ENCODE measurements at places on chromosomes 6 and 20.

DNA sequence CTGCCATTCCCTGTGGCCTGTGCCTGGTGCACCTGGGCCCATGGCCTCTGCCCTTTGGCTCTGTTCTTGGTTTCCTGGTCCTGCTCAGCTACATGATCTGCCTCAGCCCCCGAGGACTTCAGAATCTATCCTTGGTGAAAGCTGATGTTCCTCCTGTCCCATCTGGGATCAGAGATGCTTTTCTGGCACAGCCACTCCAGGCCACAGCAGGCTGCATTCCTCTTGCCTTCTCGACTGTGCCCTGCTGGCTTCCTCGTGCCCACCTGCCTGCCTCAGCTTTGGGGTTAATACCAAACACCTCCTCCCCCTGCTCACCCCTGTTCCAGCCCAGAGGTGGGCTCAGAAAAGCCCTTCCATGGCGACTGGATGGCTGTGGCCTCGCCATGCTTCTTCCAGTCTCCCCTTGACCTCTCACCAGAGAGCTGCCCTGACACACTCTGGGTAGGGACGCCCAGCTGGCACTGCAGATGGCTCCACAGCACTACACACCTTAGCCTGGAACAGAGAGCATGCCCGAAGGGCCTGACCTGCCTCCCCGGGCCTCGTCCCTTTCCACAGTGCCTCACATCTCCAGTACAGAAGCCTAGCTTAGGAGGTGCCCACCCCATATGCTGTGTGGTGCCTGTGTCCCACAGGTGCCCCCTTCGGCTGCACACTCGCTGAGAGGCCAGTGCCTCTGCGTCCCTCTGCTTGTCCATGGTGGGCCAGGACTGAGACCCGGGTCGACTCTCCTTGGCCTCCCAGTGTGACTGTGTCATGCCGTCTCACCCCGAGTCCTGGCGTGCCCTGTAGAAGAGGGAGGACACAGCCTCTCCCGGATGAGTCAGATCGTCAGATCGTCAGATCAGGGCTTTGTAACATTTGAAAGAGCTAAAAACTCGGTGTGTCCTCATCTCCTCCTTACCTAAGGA lies 148.8 kb downstream of the DTNBP1 start:
- no peak for DNase-seq

- no peak for DNase-seq
Measured at GRCh38 chr6:43965628-43966373, 161.5 kb downstream of the MRPL14 start.

DNA sequence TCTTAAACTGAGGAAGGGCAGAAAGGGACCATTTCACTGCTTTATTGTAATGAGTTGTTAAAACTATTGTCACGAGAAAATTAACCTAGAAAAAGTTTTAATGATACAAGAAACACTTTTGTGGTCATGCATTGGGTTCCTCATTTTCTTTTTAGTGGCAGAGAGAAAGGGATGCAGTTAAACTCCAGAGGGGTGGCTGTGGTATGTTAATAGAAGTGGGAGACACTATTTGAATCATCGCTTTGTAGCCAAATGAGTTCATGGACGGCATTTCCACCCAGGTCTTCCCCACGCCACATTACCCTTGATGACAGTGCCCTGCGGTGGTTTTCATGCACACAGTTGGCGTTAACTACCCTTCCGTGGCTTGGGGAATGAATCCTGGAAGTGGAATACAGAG lies 235.6 kb downstream of the PLCB1 start:
- DNase-seq, result no peak

DNA sequence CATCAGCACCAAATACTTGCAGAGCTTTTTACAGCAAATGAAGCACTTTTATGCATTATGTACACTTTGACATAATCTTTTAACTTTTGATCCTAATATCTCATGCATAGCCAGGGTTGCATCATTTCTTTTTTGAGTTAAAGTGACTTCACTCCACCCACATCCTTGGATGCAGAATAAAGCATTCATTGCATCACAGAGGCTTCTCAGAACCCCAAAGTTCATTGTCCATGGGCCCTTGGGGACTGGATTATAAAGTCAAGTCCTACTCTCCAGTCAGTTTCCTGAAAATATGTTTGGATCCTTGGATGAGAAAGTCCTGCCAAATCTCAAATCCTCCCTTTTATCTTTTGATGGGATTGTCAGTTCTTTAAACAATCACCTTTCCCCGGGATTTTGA lies 10.6 kb upstream of the EFHC1 start:
- DNase-seq, result no peak

DNA sequence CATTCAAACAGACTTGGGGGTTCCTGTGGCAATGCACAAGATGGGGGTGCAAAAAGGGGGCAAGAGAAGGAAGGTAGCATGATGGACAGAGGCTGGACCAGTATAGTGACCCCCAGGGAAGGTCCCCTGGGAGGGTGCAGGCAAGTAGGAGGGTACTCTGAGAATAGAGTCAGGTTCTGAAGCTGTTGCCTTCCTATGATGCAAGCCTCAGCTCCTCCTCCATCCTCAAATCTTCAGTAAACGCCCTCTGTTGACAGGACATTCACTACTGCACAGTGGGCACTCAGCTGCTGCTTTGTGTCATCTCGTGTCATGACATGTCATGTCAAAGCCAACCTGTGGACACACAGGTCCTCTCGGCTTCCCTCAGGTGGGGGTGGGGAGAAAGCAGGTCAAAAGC lies 5.8 kb upstream of the SDCBP2 start:
- no peak for DNase-seq

- no peak for DNase-seq
Measured at GRCh38 chr6:38420207-38420606, 219.5 kb downstream of the BTBD9 start.

DNA sequence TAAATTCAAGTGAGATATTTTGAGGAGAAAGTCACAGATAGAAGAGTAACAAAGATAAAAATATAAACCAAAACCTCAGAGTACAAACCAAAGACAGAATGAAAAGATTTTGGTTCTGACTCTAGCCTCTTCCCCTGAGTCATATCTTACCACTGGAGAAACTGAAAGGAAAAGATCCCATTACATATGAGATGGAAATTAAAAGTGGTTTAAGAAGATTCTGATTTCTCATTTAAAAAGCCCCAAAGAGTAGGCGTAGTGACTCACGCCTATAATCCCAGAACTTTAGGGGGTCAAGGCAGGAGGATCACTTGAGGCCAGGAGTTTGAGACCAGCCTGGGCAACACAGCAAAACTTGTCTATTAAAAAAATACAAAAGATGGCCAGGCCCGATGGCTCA lies 30.6 kb downstream of the SPINT4 start:
- no peak for DNase-seq

DNA sequence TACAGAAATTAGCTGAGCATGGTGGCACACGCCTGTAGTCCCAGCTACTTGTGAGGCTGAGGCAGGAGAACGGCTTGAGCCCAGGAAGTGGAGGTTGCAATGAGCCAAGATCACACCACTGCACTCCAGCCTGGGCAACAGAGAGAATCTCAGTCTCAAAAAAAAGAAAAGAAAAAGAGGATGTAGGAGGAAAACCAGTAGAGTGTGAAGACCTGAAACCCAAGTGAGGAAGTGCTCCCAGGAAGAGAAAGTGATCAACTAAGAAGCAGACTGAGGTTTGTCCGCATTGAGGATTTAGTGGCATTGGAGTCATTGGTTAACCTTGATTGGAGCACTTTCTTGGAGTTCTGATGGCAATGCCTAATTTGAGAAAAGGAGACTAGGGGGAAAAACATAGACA lies 20.6 kb upstream of the TASP1 start:
- no peak for DNase-seq

DNA sequence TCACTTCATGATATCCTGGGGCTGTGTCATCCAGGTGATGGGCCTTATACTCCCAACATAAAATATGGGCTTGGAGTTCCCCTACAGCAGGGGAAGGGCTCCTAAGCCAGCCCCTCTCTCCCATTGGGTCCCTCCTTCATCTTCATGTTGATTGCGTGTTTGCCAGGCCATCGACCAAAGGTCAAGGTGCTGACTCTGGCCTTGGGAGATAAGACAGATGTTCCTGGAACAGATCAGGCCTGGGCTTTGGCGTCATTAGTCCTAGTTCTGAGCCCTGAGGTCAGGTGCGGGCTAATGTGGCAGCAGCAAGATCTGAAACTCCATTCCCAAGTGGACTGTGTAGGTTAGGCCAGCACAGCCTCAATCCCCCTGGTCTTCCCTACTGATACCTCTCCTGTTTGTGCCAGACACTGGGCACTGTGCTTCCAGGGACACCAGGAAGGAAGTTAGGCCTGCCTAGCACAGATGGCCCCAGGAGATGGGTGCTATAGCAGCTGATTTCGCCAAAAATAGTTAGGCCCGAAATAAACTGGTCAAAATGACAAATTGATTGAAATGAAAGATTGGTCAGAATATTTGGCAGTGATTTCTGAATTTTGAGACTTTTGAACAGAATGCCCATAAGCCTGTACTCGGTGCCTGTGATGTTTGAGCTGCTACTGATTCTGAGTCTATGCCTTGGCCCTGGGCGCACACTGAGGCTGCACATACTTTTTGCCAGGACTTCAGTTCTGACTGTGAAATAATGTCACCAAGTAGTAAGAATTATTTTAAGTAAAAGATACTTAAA lies 28.8 kb downstream of the EPB41L1 start:
- DNase-seq, result no peak

GRCh38 chr6:8195040-8195713 lies 92.8 kb upstream of the EEF1E1 start:
- no peak for DNase-seq

GRCh38 chr6:24666097-24666640 lies 530 bp downstream of the TDP2 start:
- no peak for DNase-seq

- DNase-seq, result no peak
Measured at GRCh38 chr20:58135441-58136148, 92.9 kb downstream of the ANKRD60 start.

DNA sequence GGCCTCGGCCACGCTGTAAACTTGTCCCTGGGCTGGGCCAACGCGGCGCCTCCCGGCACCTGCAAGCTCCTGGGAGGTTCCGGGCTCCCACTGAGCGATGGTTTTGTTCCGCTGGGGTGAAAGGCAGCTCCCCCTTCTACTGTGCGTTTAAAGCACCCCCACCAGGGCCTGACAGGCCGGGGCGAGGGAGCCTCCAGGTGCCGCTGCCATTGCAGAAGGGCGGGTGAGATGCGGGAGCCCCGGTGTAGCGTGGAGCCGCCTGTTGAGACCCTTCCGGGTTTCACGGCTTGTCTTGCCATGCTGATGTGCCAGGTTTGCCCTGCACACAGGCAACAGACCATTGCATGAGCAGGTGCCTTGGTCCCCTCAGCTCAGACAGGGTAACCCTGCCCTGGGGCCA lies 2.9 kb downstream of the COL20A1 start:
- DNase-seq, result no peak

GRCh38 chr6:37882292-37882691 lies 62.8 kb downstream of the ZFAND3 start:
- DNase-seq, result no peak

DNA sequence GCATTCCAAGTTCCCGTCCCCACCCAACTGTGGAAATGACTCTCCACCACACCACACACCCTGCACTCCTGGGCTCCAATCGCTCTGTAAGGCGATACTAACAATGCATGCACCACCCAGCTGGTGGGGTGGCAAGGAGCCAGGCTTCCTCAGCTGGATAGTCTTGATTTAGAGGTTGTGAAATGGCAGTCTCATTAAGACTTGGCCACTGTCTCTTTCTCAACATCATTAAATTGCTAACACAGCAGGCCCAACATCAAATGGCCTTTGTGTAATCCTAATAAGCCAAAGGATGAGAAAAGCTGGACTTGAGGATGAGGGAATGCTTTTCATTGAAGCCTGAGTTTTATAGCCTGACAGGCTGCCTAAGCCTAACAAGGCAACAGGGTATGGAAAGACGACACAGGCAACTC lies 223.7 kb downstream of the GMDS start:
- no peak for DNase-seq

- DNase-seq, result no peak
Measured at GRCh38 chr6:82842721-82843120, 222.9 kb downstream of the UBE3D start.

DNA sequence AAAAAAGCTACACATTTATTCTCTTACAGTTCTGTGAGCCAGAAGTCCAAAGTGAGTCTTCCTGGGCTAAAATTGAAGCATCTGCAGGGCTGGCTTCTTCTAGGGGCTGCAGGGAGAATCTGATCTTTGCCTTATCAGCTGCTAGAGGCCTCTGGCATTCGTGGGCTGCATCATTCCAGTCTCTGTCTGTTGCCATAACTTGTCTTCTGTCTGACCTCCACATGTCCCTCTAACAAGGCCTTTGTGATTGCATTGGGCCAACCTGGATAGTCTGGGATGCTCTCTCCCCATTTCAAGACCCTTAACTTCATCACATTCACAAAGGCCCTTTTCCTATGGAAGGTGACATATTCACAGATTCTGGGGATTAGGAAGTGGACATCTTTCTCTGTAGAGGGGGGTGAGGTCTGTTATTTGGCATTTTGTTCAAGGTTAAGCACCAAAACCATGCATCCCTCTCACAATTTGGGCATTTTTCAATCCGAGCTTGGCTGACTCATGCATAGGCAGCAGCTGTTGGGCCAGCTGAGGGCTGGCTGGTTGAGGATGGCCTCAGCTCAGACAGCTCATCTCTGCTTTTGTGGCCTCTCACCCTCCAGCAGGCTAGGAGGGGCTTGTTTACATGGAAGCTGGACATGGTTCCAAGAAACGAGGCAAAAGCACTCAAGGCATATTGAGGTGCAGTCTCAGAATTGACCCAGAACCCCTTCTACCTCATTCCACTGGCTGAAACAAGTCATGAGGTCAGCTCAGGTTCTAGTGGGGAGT lies 116.1 kb upstream of the NXT1 start:
- no peak for DNase-seq

DNA sequence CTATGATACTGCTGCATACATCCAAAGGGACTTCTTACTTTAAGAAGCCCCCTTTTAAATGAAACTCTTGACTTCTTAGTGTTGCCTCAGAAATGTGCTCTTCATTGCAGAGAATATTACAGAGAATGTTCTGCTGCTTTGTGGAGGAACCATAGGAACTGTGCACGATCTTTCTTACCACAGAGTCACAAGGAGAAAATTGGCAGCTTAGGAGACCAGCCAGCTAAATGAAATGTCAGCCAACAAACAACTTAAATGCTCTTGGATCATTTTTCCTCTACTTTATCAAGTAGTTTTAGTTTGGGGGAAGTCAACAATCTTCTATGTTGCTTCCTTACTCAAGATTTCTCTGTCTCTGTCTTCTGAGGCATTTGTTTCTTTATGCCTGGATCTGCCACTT lies 125.9 kb upstream of the MLIP start:
- DNase-seq, result no peak

DNA sequence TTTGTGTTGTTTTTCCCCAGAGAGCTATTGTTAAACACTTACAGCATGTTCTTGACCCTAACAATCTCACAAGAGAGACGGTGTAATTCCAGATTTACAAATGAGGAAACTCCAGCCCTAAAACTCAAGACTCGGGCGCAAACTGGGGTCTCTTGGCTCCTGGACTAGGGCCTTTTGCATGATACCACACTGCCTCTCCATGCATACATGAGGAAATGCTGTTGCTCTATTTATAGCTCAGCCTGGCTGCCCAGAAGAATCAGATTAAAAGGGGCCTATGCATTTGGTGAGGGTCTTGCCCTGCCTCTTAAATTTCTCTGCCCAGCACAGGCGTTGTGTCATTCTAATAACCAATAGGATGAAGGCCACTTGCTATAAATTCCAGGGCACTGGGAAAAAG lies 30.5 kb upstream of the SNRPB2 start:
- DNase-seq, result no peak

Data from CMK (cell line).